NK-92 treated with Interleukin-12 subunit alpha and Interleukin-12 subunit beta, amount 100 ng/mL, for 24 hours (cell line): ENCODE measurements at places on chromosomes 12 and 14.
A peak's percentile ranks its signal among the peaks of the same experiment; 100 is the strongest.

DNA sequence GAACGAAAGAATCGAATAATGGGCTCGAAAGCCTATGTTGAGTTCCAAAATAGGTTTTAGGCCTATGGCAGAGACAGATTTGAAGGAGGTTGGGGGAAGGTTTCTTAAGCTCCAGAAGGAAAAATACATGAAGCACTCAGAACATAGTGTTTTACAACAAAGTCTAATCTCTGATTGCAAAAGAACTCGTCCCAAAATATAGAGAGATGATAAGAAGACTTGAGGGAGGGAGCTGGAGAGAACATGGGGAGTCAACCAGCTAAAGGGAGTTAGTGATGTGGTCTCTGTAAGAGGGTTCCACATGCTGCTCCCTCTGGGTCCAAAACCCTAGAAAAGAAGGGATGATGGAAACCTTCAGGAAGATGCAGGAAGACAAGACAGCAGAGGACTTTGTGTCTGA, 54.8 kb upstream of the DAAM1 start:
- DNase-seq = no peak

DNA sequence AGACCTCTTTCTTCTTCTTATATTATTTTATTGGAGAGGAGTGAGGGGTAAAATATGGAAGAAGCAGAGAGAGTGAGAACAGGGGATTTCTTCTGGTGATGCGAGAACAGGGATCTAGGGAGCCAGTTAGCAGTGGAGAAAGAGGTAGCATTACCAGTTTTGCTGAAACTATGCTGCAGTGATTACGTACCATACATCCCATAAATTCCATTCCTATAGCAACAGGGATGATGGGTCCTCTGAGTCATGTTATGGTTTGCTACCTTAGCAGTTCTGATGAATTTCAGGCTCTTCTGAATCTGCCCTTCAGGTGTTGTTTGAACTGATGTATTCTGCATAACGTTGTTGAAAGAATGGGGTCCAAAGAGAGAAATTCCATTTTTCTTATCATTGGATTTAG, 625.4 kb upstream of the LRFN5 start:
- DNase-seq = no peak

DNA sequence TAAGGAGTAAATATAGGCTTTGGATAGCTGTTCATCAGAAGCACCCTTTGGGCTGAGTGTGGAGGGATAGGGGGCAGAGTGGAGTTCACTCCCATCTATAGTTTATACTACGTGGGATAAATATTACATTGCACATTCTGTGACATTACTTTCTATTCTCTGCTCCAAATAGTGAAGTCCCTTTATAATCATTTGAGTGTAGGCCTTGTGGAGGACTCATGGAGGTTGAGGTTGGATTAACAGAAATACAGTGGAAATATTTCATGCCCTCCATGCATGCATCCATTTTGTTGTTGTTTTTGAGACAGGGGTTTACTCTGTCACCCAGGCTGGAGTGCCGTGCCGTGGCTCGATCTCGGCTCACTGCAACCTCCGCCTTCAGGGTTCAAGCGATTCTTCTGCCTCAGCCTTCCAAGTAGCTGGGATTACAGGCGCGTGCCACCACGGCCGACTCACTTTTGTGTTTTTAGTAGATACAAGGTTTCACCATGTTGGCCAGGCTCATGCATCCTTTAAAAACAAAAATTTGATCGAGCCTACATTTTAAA, 1.4 kb downstream of the CHPT1 start:
- no peak for DNase-seq

GRCh38 chr12:123989168-123989567, 16.2 kb downstream of the ZNF664 start:
- no peak for DNase-seq

GRCh38 chr12:18375131-18375530, 113.8 kb downstream of the PIK3C2G start:
- DNase-seq = no peak

- no peak for DNase-seq
Observed at GRCh38 chr12:119153477-119154434, 25.0 kb upstream of the HSPB8 start.

DNA sequence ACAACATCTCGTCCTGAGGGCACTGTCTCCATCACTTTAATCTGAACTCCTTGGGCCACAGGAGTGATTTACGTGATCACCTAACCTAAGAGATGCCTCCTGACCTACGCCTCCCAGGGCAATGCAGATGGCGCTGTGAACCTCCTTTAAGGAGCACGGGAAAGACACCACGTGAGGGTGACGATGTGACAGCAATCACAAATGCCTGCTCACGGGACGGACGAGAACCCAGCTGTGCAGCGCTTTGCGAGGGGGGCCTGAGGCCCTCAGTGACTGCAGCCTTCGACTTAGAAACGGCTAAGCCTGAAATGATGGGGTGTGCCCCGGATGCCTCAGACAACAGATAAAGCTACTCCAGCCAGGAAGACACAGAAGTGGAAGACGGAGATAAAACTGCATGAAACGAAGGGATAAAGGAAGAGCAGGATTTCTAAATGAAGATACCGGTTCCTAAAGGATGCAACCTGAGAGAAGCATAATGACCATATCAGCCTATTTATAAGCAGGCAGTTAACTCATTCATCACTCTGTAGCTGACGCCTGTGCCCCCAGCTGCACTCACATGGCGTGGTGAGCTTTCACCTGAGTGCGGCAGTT, 13.9 kb upstream of the GOLGA3 start:
- no peak for DNase-seq

- DNase-seq = no peak
Observed at GRCh38 chr12:47458279-47458678, 247.6 kb downstream of the RPAP3 start.

DNA sequence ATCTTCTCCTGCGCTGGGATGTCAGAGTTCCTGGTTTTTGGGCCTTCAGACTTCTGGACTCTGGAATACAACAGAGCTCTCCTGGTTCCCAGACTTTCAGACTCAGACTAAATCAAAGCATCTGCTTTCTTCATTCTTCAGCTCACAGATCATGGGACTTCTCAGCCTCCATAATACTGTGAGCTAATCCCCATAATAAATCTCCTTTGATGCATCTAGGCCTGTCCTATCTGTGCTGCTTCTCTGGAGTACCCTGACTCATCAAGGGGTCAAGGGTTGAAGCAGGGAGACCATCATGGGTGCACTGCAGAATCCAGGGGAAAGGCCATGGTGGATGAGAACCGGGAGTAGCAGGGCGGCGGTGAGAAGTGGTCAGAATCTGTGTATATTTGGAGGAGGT, 1094.1 kb upstream of the TMEM132C start:
- DNase-seq = no peak

- DNase-seq = no peak
Observed at GRCh38 chr14:87494010-87494409, 499.0 kb downstream of the GALC start.

- DNase-seq = peak; percentile 10
Observed at GRCh38 chr12:16939871-16940306, 333.9 kb upstream of the LMO3 start.

GRCh38 chr12:89470741-89471509, 53.7 kb downstream of the GALNT4 start:
- no peak for DNase-seq

- no peak for DNase-seq
Observed at GRCh38 chr12:39692258-39692853, 72.8 kb upstream of the ABCD2 start.

DNA sequence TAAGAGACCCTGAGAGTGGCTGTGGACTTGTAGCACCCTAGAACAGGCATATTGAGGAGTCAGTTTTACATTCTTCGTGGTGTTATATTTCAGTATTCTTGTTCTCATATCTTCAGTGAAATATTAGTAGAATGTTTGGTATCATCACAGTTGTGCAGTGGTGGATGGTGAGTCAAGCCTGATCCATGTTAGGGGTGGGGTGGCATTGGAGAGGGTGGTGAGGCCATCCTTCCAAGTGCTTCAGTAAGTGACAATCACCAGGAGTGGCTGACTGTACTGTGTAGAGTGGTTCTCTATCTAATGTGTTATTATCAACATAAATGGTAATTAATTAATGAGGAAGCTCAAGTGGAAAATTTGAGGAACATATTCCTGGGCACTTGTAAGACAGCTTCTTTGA, 197.7 kb upstream of the SLC16A7 start:
- DNase-seq = no peak

DNA sequence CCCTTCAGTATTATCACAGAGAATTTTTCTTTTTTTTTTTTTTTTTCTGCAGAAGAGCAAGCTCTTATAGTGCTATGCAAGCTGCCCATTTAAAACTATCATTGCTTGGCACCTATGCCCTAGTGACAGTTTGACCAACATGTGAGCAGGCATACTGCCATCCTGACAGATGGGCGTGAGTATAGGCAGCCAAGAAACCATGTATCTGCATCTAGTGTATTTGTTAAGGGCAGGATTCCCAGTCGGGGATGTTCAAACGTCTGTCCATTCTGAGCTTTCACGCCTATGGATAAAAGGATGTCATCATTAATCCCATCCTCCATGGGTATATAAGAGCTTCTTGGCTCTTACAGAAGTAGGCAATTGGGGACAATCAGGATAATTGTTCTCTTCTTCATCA, 8.8 kb downstream of the VRK1 start:
- no peak for DNase-seq

DNA sequence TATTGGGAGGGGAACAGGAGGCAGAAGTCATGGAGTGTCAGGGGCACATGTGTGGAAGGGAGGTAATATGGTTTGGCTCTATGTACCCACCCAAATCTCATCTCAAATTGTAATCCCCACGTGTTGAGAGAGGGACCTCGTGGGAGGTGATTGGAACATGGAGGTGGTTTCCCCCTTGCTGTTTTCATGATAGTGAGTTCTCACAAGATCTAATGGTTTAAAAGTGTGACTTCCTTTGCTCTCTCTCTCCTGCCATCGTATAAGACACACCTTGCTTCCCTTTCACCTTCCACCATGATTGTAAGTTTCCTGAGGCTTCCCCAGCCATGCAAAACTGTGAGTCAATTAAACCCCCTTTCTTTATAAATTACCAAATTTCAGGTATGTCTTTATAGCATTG, 41.6 kb upstream of the CDK17 start:
- DNase-seq = no peak

DNA sequence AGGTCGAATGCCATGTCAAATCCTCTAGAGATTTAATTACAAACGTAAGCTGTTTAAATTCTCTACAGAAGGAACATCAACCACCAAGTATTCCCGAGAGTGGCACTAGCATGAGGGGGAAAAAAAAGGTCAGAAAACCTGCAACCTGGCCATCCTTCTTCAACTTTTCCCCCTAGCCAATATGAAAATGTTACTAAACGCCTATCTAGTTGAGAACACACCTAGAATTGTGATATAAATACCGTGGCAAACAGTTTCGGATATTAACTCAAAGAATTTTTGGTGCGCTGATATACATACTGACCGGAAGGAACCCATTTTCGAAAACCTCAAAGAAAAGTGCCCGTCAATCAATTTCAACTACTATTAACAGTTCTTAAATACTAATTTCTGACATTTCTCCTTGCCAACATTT, 1.8 kb downstream of the HNRNPC start:
- no peak for DNase-seq

DNA sequence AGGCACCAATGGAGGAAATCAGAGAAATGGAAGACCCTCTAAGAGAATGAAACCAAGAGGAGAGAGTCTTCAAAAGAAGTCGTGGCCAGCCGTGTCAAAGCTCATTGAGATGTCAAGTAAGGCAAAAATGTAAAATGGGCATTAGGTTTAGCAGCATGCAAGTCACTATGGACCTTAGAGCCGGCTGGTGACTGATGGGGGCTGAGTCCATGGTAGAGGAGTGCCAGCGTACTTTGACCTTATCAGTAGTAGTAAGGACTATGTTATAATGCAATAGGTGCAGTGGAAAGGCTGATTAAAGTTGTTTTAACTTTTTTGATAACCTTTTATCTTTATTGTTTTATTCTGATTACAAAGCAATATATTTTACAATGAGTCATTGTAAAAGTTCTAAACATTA, 66.5 kb downstream of the ANO6 start:
- DNase-seq = no peak

GRCh38 chr12:113500782-113501311, 29.2 kb upstream of the LHX5 start:
- no peak for DNase-seq

DNA sequence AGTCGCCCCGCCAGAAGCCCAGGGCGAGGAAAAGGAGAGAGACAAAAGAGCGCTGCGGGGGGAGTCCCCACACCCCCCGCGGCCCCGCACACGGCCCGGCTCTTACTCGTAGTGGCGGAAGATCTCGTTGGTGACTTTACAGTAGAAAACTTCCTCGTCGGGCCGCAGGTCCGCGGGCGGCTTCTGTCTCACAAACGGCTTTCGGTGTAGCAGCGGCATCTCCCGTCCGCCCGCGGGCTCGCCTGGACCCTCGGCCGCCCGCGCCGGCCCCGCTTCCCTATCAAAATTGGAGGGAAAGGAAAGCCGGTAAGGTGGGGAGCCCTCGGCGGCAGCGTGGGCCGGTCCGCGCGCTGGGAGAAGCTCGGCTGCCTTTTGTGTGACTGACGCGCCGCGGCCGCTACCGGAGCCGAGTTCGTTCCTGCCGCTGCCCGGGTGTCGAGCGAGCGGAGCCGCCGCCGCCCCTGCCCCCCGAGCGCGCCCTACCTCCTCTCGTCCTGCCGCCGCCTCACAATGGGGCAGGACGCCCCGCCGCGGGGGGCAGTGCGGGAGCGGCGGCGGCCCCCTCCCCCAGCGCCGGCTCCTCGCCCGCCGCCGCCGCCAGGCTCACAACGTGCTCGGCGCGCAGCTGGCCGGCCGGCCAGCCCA, 652 bp downstream of the BAZ1A start:
- peak; percentile 69 for DNase-seq

GRCh38 chr14:72740504-72740961, 153.4 kb downstream of the DPF3 start:
- no peak for DNase-seq

DNA sequence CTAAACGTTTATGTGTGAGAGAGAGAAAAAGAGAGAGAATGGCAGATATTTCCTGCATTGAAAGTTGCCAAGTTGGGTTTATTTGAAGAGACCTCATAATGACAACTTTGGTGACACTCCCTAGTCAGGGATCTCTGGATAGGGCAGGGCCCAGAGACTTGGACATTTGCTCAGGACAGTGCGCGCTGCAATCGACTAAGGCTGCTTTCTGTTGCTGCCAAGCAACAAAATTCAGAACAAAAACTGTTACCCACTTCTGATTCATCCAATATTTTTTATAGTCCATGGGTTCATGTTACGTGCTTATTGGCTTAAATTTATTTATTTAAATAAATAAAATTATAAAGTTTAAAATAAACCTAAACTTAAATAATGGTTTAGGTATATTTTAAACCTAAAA, 34.2 kb downstream of the PTGER2 start:
- no peak for DNase-seq

- DNase-seq = no peak
Observed at GRCh38 chr12:68628698-68629097, 18.0 kb downstream of the RAP1B start.

DNA sequence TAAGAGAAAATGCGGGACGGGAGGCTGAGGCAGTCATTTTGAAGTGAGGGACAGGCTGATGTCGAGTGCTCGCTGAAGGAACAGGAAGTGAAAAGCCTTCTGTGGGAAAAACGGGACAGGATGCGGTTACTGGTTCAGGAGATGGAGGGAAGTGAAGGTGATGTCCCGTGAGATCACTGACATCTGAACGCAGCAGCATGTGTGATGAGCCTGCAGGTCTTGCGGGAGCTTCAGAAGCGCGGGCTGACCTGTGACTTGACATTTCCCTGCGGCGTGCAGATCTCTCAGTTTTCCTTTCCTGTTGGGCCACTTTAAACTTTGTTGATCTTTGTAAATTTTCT, 77.8 kb downstream of the DDX51 start:
- no peak for DNase-seq

GRCh38 chr12:67275380-67275913, 6.3 kb downstream of the CAND1 start:
- no peak for DNase-seq
